ENCODE measurements at places on chromosomes 13 and 19.

DNA sequence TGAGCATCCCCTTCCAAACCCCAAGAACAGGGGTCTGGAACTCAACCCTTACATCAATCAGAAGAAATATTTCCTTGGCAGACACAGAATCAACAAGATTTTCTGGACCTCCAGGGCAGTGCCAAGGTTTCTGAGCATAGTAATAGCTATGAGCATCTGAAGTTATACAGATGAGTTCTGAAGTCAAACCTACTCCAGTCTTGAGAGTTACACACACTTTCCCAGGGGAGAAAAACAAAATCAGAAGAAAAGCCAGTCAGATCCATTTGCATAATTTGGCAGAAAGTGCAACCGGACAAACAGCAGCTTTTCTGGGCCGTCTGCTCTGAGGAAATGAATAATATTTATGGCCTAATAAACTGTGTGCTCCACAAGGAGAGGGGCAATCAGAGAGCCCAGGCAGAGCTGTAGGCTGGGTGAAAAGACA is 93.1 kb downstream of the KL start:
- DNase-seq: no peak

- no peak for DNase-seq
These were observed 109.5 kb downstream of the PDS5B start for GRCh38 chr13:32695602-32696250.

DNA sequence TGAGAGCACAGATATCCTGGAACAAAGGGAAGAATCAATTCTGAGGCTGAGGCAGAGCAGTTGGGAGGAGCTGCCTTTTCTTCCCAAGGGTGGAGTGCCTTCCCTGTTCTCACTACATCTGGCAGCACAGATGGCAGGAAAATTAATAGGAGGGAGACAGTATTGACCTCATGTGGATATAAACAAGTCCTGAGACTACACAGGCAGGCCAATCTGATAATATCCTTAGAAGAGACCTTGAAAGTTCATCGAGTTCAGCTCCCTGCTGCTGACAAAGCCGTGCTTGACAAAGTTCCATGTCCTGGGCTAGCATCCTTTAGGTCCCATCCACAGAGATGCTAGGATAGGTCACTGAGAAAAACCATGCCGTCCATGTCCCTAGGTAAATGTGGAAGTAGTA is 1451.5 kb downstream of the EFNB2 start:
- no peak for DNase-seq

- DNase-seq: no peak
These were observed 9.2 kb upstream of the CEACAM18 start for GRCh38 chr19:51469162-51469561.

GRCh38 chr19:58513213-58513693 is 1.5 kb upstream of the SLC27A5 start:
- DNase-seq: no peak

GRCh38 chr19:6092329-6093286 is 17.7 kb downstream of the RFX2 start:
- DNase-seq: no peak

DNA sequence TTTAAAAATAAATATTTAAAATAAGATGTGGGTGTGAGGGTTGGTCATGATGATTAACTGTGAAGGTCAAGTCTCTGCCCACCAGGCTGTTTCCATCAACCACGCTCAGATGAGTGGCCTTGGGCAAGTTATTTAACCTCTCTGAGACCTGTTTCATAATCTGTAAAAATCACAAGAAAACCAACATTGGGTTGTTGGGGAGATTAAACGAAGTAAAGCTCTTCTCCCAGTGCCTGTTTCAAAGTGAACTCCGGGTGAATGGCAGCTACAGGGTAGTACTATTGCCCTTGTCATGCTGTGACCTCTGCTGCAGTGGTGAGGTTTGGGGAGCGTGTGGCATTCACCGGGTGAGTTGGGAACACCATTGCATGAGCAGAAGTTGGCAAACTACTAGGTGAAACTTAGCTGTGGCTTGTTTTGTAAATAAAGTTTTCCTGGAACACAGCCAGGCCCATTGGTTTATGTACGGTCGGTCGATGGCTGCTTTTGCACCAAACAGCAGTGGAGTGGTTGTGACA is 153.2 kb downstream of the USP12 start:
- DNase-seq: no peak

GRCh38 chr13:76733671-76734070 is 152.5 kb downstream of the KCTD12 start:
- DNase-seq: no peak

- DNase-seq: no peak
These were observed 5.2 kb upstream of the REXO1 start for GRCh38 chr19:1853295-1854038.

DNA sequence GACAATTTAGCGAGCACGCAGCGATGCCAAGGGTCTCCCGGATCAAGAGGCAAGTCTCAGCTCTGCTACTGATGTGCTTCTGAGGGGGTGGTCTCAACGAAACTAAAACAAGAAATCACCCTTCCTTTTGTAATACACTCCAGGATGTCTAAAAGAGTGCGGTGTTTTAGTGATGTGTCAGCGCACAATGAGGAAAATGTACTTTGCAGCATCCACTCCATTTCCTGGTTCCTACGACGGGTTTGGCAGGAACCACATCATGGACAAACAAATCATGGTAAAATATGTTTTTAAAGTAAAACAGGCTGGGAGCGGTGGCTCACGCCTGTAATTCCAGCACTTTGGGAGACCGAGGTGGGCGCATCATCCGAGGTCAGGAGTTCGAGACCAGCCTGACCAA is 154.0 kb upstream of the TSC22D1 start:
- no peak for DNase-seq

DNA sequence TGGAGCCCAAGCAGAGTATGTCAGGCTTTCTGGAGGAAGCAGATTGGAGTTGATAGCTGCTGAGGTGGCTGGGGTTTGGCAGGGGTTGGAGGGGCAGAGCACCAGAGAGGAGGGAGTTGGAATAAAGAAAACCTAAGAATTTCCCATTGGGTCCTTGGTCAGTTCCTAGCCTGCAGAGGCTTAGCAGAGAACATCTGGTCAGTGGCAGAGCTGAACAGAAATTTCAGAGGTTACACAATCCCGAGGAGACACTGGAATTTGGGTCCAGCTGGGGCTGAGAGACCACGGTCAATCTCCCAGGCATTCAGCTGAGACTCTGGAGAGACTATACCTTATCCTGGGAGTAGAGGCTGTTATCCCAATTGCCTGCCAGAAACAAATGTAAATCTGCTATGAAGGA is 84.4 kb downstream of the DPY19L3 start:
- no peak for DNase-seq

DNA sequence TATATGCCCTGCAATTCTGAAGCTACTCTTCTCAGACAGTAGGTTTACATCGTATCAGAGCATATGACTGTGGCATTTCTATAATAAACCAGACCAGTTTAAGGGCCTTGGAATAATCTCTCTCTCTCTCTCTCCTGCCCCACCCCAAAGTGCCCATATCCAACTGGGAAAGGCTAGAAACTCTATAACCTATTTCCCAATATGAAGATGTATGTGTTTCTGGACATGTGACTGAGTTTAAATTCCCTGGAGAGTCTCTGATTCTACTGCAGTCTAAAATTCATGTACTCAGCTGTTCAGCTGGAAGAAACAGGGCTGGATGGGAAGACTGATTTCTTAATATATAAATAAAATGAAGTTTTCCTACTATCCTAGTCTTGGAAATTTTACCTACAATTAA is 91.9 kb upstream of the MBNL2 start:
- DNase-seq: no peak

DNA sequence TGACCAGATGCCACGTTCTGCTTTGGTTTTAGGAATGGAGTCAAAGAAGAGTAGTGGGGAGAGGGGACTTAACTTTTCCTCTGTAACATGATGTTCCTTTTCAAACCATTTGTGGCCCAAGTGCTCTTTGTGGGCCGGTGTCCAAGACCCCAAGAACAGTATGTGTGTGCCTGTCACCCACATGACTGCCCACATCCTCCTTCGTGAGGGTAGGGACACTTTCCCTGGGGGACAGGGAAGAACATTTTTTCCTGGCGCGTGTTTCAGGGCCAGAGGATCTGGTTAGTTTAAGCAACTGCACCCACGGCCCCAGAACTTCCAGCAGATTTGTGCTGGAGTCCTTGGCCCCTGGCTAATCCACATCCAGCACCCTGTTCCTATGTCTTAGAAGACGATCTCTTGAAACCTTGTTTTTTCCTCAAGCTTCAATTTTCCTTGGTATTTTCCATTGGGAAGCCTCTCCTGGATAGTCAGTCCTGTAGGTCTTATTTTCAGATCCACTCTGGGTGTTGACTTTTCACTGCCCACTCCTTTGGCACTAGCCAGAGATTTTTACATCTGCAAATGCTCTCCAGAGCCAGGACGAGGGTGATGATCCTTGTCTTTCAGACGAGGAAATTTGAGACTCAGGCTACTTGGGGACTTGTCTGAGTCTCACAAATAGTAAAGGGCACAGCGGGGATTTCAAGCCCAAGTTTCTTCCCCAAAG is 10.8 kb upstream of the CCDC97 start:
- peak; percentile 16 for DNase-seq

DNA sequence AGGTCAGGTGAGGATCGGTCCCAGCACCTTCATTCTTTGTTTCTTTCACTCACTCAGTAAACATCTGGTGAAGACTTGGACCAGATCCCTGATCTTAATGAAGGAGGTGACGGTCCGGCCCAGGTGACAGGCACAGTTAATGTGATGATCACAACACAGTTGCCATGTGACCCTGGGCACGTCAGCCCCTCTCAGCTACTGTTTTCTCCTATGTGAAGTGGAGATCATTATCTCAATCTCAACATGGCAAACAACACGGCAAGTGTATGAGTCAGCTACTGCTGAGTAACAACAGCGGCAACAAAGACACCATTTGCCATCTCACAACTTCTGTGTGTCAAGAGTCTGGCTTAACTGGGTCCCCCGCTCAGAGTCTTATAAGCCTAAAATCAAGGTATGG is 74.6 kb downstream of the GNG7 start:
- DNase-seq: no peak

- DNase-seq: no peak
These were observed 13.0 kb upstream of the SLC35E1 start for GRCh38 chr19:16585094-16585801.

- DNase-seq: no peak
These were observed 23.8 kb upstream of the ASF1B start for GRCh38 chr19:14160017-14160703.

GRCh38 chr13:113863524-113864272 is at the start of gene GAS6:
Gene GAS6, minus strand, starts transcription at chr13:113864076. Its CDS starts 156 bp downstream, at chr13:113863920.
- peak; percentile 63 for DNase-seq

GRCh38 chr19:18231775-18232174 is 5.5 kb upstream of the PDE4C start:
- no peak for DNase-seq

DNA sequence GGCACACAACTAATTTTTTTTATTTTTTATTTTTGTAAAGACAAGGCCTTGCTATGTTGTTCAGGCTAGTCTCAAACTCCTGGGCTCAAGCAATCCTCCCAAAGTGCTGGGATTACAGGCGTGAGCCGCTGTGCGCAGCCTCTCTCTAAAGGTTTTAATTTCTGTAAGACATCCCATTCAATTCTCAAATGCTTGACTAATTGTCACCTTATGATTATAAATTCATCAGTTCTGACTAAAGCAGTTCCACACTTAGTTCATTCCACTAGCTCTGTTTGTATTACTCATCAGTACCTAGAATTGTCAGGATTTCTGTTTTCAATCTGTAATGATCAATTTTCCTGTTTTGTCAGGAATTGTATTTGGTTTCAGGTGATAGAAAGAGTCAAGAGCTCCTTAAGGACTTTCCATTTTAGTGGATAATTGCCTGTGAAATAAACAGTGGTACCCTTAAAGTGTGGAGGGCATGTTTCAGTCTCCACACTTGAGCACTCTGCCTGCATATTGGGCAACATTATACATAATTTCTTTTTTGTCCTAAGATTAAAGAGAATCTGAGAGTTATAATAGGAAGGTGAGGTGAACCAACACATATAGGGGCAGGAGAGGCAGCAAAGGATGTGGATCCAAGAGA is 27.6 kb downstream of the GPALPP1 start:
- DNase-seq: no peak
